ENCODE measurements at places on chromosomes 11 and 22.

GRCh38 chr11:128305588-128305987, 281.8 kb downstream of the ETS1 start:
- no peak for DNase-seq

GRCh38 chr11:61826930-61827570, 1.1 kb upstream of the FADS2 start:
- no peak for DNase-seq

DNA sequence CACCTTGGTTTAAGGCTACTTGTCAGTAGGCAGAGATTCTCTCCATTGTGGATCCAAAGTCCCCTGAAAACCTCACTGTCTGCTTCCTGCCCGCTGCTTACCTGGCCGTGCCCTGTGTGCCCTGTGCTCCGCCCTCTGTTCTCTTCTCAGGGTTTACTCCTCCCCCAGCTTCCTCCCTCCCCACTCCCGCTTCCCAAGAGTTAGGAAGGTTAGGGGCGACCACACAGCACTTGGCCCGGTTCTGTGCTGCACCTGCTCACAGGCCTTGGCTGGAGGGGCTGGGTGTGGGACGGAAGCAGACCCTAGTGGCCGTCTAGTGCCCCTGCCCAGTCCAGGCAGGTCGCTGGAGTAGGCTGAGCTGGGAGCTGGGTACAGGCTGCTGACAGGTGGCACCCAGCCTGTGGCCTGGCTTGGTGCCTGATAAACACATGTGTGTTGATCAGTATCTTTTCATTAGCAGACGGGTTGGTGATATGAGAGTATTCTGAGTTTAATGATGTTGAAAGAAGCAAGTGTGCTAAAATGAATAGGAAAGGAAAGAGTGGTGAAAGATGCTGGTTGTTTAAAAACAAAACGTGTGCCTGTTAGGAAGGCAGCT, 40.5 kb downstream of the GRAMD4 start:
- DNase-seq: no peak

DNA sequence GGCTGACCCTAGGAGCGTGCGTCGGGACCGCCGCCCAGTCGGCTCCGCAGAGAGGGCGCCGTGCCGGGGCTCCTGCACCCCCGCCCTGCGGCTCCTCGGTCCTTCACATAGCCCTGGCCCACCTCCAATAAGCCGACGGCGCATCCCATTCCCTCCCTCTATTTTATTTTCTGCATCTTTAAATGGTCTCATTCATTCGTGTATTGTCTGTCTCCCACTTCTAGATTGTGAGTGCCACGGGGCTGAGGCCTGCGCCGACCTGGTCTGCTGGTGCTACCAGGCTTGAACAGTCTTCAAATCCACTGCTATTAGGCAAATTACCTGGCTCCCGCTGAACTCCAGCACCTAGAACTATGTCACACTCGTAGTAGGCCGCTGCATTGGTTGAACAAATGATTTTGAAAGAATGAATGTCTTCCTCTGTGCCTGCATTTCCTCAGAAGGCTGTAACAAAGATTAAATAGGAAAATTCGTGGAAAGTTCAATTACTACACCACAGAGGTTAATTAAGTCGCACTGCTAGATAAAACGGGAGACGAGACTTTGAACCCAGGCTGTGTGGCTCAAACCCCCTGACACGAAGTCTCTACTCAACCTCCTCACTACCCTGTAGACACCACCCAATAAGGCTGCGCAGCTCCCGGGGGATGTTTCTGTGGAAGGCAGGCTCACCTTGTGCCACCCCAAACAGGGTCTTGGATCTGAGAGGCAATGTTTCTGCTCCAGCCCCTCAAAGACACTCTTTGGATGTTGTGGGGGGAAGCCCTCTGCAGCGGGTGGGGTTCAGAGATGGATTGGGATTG, 1.2 kb upstream of the PPP1R14B start:
- no peak for DNase-seq

GRCh38 chr11:124978316-124978715, 24.3 kb downstream of the CCDC15 start:
- DNase-seq: no peak

All from Caco-2 (cell line).